ENCODE measurements at places on chromosomes 2 and 18.

DNA sequence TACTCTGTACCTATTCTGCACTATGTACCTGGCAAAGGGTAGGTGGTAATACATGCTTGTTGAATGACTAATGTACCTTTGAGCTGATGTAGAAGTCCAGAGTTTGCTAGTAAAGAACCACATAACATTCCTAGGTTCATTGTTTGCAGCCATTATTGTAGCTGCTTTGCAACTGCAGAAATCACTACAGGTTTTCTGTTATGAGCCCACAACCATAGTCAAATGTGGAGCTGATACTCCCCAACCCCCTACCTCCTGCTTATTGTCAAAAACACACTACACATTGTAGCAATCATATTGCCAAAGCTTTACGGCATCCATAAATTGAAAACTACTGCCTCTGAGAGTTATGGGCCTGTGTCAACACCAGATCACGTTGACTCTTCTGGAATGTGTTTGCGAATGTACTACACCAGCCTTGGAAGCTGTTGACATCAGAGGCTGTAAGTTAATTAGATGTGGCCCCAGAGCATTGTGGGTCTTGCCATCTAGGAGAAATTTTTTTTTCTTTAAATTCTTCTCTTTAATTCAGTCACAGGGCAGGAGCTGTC lies 187.0 kb downstream of the AGPS start:
- no peak for DNase-seq

DNA sequence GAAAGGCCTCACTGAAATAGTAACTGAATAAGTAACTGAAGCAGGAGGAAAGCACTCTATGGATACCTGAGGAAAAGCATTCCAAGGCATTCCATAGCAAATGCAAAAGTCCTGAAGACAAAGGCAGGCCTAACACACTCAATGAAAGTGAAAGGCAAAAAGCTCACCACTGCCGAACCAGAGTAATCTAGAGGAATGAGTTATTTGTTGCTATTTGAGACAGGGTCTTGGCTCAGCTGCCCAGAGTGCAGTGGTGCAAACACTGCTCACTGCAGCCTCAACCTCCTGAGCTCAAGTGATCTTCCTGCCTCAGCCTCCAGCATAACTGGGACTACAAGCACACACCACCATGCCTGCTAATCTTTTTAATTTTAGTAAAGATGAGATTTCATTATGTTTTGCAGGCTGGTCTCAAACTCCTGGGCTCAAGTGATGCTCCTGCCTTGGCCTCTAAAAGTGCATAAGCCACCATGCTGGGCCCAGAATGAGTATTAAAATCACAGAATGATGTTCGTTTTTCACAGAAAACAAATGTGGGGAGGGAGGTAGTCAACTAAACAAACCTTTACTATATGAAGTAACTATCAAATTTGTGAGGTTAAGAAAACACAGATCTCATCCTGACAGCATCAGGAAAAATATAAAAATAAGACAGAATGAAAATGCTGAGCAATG lies 17.9 kb downstream of the PIAS2 start:
- no peak for DNase-seq

- DNase-seq: no peak
Observed at GRCh38 chr2:234156326-234156725, 105.8 kb downstream of the SPP2 start.

GRCh38 chr18:76328140-76328539 lies 166.9 kb downstream of the ZNF516 start:
- no peak for DNase-seq

DNA sequence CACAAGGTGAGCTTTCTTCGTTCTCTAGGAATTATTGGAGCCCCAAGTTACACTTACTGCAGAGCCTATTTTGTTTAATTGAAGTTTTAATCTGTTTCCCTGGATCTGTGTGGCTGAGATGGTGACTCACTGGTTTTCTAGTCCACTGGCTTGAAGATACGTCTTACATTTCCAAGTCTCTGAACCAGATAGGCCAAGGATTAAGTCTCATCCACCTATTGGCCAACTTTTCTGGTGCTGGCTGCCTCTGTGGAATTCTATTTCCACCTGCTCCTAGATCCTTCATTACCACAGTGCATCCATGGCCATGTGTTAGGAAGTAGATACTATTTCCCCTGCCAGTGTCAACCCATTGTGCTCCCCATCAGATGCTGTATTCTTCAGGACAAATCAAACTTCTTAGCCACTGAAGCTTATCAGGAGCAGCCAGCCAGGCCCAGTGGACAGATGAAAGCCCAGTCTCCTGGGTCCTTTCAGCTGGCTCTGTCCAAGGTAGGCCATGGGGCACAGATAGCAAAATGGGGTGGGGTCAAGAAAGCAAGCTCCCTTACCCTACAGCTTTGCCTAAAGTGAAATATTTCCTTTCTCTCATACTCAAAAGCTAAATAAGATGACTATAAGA lies 198.8 kb upstream of the TCF4 start:
- no peak for DNase-seq

All from SW480 (cell line).